ENCODE measurements at places on chromosomes 4 and X.

GRCh38 chrX:70453024-70453618 is 8.5 kb downstream of the DLG3 start:
- DNase-seq, result no peak

- no peak for DNase-seq
Observed at GRCh38 chrX:101417190-101417589, 9.2 kb downstream of the HNRNPH2 start.

GRCh38 chrX:44747969-44748368 is 95.9 kb upstream of the DUSP21 start:
- peak; percentile 63 for DNase-seq

DNA sequence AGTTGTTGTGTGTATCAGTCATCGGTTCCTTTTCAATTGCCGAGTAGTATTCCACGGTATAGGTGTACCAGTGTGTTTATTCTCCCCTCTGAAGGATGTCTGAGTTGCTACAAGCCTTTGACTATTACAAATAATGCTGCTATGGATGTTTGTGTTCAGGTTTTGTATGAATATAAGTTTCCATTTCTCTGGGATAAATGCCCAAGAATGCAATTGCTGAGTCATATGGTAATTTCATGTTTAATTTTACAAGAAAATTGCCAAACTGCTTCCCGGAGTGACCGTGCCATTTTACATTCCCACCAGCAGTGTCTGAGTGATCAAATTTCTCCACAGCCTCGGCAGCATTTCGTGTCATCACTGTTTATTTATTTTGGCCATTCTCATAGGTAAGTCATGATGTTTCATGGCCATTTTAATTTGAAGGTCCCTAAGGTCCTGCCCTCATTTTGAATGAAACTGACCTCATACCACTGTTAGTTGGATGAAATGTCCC is 73.9 kb downstream of the IRF2 start:
- peak; percentile 95 for DNase-seq

DNA sequence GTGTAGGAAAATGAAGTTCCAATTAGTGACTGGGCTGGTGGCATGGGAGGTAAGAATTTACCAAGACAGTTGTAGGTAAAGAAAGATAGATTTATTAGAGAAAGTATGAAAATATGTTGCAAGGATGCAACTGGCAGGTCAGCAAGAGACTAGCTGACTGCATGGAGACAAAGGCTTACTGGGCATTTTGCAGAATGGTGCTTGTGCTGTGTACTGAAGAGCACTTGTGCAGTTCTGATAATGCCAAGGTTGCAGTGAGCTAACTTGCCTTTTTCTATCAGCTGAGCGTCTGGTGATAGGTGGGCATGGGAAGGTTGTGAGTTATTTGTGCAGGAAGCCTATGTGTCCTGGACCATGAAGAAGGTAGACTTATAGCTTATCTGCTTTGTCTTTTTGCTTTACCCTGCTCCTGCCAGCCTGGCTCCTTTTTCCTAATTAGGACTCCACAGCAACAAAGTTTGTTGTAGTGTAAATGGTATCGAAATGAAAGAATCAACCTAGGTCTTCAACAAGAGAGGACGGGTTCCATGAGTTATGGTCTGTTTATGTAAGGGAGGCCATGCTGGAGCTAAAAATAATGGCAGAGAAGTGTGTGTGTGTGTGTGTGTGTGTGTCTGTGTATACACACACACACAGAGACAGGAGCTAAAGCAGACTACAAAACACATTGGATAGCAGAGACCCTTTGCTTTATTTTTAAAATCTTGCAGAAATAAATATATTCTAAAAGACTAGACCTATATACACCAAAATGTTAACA is 15.0 kb downstream of the BST1 start:
- no peak for DNase-seq

DNA sequence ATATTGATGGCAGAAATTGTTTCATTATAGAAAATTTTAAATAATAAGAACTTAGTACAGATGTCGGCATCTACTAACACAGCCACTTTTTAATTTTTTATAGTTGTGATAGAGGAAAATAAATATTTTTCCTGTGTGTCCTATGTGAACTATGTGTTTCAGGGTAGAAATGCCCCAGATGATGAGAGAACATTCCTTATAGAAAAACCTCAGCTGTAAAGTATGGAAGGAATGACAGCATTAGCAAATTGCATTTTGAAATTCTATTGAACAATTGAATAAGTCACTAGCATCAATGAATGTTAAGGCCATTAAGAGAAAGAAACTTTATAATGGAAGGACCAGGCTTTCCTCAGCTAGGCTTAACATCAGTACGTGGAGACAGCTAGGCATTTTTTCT is 149.2 kb downstream of the CFAP299 start:
- DNase-seq, result no peak

DNA sequence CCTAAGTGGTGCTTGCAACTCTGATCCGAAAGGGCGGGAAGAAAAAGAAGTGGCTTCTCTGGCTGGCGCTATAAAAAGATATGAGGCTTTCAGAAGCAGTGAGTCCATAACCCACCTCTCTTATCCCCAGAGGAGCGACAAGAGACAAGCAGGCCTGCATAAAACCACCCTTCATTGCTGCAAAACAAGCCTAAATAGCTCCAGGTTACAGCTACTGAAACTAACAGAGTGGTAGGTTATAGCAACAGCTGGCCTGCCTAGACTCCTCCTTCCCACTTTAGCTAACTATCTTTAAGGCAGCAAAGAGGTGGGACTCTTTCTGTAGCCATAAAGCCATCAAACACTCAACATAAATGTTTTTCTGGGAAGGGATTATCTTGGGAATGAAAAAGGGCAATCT is 245.0 kb upstream of the GPR101 start:
- DNase-seq, result no peak

GRCh38 chr4:181858741-181859140 is 384.5 kb upstream of the TENM3 start:
- no peak for DNase-seq

DNA sequence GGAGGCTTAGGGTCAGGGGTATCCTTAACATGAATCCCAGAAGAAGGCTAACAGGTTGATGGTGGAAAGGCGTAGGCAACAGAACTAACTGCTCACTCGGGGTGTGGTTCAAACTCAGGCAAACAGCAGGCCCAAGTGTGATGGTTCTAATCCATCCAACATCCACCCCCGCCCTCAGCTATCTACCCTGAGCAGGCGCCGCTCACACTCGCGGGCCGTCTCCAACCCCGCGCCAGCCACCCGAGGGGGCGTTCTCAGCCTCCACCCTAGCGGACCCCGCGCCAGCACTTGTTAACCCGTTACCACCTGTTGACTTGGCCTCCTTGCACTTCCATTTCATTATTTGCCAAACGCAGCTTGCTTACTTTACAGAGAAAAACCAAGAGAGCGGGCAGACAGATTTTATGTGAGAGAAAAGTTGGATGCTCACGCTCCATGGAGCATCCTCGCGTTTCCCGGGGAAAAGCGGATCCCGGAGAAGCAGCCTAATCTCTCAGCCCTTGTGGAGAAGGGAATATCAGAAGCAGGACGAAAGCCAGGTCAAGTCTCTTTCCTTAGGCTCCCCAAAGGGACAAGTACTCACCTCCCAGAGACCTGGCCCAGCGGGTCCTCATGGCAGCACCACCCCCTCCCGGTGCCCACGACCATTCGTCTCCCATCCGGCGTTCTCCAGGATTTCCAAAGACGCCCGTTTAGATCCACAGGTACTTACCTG is 773 bp downstream of the SNCA start:
- DNase-seq, result no peak

- DNase-seq, result peak; percentile 2
Observed at GRCh38 chrX:29813174-29813573, 402.2 kb upstream of the MAGEB2 start.

DNA sequence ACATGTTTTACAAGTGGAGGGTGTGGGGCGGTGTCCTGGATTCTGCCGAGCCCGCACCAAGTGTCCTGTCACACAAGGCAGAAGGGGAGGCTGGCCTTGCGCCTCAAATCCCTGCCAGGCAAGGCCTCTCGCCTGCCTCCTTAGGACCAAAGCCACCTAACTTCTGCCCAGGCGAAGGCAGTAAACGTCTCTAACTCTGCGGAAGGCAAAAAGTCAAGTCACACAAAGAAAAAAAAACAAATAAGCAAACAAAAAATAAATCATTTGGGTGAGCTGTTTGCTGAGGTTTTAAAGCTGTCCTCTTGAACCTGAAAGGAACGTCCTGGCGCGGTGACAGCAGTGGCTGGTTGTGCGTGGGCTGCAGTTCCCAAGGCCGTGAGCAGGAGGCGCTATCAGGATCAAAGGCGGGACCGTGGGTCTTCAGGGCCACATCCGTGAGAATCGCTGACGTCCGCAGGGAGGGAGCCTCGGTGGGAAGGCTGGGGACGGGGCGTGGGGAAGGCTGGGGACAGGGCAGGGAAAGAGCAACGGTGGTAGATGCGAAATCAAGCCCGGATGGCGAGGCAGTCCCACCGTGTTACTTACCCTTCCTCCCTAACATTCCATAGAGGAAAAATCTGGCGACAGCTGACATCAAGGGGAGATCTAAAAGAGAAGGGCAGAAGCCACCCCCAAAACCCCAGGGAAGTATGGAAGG is 99.1 kb downstream of the TRAPPC11 start:
- DNase-seq, result no peak

- DNase-seq, result peak; percentile 59
Observed at GRCh38 chr4:74366367-74366911, 1.5 kb downstream of the EREG start.

DNA sequence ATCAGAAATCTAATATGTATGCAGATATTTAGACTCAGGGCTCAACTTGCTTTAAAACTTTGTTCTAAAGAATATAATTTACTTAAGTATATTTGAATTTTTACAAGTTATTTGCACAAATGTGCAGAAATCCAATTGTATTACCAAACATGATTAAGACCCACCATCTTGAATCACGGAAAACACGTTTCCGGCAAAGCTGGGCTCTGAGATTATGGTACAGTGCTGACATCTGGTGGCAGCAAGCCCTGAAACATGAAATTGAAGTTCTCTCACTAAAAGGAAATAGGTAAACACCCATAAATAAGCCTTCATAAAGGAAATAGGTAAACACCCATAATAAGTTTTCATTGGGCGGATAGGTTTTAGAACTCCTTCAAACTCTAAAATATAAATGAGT is 98.3 kb upstream of the MAOA start:
- peak; percentile 50 for DNase-seq

DNA sequence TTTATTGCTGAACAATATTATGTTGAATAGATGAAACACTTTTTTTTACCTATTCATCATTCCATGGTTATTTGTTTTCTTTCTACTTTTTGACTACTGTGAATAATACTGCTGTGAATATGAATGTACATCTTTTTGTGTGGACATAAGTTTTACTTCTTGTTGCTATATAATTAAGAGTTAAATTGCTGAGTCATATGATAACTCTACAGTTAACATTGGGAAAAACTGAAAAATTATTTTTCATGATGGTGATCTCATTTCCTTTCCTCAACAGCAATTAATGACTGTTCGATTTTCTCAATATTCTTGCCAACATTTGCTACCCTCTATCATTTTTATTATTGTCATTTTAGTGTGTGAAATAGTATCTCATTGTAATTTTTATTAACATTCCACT is 106.9 kb upstream of the TECRL start:
- DNase-seq, result no peak

GRCh38 chrX:32010212-32010611 is 938.4 kb upstream of the FTHL17 start:
- no peak for DNase-seq

DNA sequence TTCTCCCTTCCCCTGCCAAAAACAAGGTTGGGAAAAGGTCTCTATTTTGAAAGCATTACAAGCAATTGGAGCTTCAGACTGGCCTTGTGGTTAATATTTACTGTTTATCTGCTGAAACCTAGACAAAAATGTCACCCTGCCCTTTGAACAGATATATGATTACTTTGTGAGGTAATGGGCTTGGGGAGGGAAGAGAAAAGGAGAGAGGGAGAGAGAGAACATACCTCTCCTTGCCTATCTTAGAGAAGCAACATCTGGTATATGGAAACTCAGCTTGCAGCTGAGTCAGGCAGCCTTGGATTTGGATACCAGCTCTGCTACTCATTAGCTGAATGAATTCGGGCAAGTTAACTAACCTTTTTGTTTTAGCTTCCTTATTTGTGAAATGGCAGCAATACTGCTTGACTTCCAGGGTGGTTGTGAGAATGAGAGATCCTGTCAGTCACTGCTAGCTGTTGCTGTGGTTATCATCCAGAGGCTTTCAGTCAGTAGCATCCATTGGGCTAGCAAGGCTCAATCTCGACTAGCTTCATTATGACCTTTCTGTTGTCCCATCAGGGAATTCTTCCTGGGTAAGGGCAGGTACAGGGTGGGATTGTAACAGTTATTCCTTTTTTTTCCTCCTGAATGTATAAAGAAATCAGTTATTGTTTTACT is 41.1 kb downstream of the ZFX start:
- no peak for DNase-seq

GRCh38 chrX:3231766-3232165 is 114.7 kb downstream of the MXRA5 start:
- no peak for DNase-seq

All from bronchial epithelial cell (primary cell).